Aorta (tissue), 5 donors: ENCODE measurements at places on chromosomes 3 and 15. TPM values are rescaled to one million over a fixed set of nuclear protein-coding genes. Genes with fewer than 3 reads are reported as not detected.

DNA sequence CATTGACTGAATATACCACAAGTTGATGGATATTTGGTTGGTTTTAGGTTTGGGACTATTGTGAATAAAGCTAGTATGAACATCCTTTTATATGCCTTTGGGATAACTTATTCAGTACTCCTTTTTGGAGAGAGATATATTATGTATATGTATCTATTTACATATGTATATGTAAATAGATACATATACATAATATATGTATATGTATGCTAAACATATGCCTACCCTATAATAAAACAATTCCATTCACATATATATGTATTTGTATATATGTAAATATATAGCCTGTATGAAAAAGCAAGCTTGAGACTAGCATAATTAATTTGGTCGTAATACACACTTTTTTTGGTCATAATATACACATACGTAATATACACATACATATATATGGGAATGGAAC lies 15.8 kb upstream of the GASK1A start:
- DNase-seq: no peak

Gene CLDN11
- 0.36 TPM for polyA plus RNA-seq

DNA sequence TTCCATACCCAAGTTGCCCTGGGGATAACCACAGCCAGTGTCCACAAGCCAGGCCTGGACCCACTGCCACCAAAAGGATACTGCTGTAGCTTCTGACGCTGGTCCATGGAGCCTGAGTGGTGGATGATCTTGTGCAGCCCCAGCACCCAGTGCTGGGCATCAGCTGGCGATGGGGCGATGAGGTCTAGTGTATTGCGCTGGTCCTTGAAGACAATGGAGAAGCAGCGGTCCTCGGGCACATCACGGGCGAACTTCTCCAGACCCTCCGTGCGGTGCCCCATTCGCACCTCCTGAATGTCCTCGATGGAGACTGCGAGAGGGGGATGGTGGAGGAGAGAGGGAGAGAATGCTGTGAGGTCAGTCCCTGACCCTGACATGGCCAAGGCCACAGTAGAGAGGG lies 13.0 kb downstream of the PLCD1 start:
- peak; percentile 72 for DNase-seq

DNA sequence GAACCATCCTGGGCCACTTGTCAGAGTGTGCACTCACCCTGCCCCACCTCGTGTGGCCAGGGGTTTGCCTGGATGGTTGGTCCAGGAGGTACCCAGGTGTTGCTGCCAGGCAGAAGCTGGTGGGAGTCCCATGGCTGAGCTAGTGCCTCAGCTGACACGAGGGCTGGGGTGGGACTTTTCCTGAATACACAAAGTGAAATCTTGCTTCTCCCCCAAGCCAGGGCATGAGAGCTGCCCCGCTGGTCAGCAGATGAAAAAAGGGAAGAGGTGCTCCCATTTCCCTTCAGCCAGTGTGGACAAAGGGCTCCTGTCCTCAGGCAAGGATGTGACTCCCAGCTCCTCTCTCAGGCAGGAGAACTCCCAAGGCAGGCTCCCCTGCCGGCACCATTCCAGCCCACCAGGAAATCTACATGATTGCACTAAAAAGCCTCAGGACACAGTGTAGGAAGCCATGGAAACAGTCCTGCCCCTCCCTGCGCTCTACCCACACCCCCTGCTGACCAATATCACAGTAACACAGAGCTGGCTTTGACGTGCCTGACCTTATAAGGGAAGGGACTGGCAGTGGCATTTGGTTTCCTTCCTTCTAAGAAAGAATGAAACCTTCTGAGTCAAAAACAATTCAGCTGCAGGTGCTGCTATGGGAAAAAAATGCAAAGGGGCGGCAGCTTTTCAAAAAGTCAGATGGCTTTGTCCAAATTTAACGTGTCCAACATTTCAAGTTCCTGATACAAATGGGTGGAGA lies 33.9 kb downstream of the MYO5C start:
- DNase-seq: peak; percentile 81

DNA sequence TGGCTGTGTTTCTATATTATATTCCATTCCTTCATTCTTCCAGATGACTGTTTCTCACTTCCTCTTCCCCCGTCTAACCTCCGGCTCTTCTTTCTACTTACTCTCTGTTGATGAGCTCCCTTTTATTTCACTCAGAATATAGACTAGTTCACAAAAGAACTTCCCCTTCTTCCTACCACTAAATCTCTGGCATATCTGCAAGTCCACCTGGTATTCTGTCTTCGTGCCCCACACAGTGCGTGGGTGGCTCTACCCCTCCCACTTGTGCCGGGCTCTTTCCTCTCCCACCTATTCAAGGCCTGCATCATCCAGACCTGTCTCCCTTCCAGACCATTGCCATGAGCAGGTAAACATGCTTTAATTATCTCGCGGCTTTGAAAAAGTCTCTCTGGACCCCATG lies 73.0 kb downstream of the SCN10A start:
- DNase-seq: no peak

DNA sequence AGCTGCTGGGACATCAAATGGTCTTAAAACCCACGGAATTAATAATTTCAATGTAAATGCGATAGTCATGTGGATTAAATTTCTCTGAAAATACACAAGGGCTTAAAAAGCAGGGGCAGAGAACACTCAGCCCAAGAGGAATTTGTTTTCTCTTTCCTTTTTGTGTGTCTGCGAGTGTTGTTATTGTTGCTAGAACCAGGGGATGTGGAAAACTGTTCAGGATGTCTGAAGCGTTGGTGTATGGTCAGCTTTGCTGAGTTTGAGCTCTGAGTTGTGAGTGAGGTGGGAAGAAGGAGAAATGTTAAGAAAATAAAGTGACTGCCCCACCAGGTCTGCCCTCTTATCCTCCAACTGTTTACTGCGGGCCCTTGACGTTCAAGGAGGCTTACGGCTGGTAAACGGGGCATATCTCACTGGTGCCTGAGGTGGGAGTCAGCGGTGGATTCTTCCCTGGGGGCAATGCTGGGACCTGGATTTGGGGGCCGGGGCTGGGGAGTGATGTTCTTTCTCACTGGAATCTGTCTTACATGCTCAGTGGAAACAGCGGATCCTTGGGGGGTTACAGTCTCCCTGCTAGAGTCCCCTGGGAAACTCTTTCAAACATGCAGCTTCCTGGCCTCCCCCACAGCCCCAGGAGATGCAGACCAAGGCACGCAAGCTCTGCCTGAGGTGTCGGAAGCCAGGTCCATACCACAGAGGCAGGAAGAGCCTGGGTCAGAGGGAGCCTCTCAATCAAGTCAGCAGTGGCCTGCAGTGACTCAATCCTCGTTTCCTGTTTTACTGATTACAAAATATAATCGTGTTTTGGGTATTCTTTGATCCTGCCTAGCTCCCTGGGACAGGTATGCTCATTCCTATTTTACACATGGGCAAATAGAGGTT lies 41.8 kb downstream of the ITGA11 start:
- DNase-seq: no peak

- DNase-seq: no peak
Observed at GRCh38 chr15:66023311-66023972, 154.2 kb downstream of the RAB11A start.

- no peak for DNase-seq
Observed at GRCh38 chr3:123332124-123332641, 116.7 kb downstream of the ADCY5 start.

GRCh38 chr15:66633041-66633937 lies 67.5 kb upstream of the LCTL start:
- no peak for DNase-seq

DNA sequence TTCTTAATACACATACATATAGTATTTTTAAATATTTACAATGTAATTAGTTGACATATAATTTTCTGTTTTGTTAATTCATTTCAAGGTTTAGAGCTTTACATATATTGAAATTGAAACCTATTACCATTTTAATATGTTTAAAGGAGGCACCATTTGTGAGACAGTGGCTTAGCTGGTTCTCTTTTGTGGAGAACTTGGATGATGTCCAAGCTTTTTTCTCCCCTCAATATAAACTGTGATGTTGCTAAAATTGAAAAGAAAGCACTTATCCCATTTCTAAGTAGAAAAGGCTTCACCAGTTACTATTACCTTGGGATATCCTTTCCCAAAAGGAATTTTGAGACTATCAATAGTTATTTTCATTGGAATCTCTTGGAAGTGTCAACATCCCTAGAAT lies 707.2 kb downstream of the NTRK3 start:
- DNase-seq: no peak

DNA sequence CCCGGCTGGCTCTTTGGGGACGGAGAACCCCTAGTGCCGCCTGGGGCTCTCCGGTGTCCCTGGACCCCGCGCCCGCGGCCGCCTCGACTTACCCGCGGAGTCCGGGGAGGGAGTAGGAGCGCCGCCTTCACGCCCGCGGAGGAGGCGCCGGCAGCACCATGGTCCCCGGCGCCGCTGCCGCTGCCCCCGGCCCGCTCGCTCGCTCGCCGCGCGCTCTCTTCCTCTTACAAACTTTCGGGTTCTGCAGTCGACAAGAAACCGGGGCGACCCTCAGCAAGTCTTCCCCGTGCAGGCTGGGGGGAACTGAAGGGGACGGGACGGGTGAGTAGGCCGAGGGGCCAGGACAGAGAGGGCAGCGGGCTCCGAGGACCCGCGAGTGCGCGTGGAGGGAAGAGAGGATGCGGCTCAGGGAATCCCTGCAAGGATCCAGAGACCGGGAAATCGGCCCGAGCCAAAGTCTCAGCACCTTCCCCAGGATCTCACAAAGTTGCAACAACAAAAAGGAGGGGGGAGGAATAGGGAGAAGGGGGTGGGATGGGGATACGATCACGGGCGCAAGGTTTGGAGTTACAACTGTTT lies 2.0 kb downstream of the FOXP1 start:
- DNase-seq: peak; percentile 82

Gene GUCA1C
- polyA plus RNA-seq: not detected

Gene CYP1A1
- 6.4 TPM for polyA plus RNA-seq

DNA sequence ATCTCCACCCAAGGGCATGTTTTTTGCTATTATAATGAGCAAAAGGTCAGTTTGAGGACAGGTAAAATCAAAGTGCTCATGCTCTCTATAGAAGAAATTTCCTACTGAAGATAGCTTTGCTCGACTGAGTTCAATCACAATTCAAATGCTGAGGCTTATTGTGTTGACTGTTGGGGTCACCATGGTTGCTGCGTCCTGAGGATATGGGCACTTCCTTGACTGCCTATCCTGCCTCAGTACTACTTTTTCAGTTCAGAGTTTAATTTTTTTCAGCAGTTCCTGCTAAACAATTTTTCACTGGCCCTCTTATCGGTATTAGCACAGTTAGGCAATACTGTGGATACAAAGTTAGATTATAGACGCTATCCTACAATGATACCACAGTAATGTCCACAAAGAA lies 3.8 kb upstream of the CMTM6 start:
- no peak for DNase-seq

- DNase-seq: no peak
Observed at GRCh38 chr3:165742351-165742750, 94.9 kb downstream of the BCHE start.

Gene ANKUB1
- not detected for polyA plus RNA-seq

Gene C3orf62
- 8.0 TPM for polyA plus RNA-seq

DNA sequence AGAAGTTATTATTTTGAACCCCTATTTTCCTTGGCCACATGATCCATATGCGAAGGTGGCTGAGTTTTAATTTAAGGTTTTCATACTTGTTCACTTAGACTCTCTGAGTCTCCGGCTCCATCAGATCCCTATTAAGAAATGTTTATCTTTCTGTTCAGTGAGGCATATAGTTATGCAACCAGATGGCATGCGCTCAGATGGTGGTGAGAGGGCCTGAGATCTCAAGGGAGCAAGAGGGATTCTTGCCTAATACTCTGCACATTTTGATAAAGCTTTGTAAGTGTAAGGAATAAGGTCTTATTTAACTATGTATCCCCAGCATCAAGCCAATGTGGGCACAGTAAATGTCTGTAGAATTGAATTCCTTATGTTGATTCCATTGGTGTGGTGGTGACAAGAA lies 78.9 kb upstream of the DPH6 start:
- peak; percentile 62 for DNase-seq

Gene GHSR
- polyA plus RNA-seq: not detected

GRCh38 chr3:43699864-43700263 lies 9.1 kb downstream of the ABHD5 start:
- DNase-seq: no peak

- DNase-seq: no peak
Observed at GRCh38 chr3:123935830-123936229, 25.2 kb downstream of the CCDC14 start.

DNA sequence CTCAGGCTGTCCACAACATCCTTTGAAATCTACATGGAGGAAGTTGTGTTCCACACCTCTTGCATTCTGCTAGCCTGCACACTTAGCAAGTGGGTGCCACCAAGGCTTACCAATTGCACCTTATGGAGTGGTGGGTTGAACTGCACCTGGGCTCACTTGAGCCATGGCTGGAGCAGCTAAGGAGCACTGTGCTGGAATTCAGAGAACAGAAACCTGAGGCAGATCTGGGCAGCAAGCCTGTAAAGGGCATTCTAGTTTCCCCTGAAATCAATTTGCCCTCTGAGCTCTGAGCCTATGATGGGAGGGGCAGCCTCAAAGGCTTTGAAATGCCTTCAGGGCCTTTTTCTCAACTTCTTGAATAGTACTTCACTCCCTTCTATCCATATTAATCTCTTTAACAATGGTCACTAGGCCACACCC lies 18.0 kb downstream of the BTLA start:
- no peak for DNase-seq

Gene PLCB2
- 5.8 TPM for polyA plus RNA-seq

Gene SEMA7A
- polyA plus RNA-seq: 1.8 TPM

Gene PPCDC
- polyA plus RNA-seq: 22.6 TPM

- no peak for DNase-seq
Observed at GRCh38 chr15:91070872-91071271, 29.2 kb upstream of the SV2B start.

Gene GOLGA6B
- polyA plus RNA-seq: not detected

Gene SCG5
- polyA plus RNA-seq: 2.1 TPM

GRCh38 chr15:48090666-48091065 lies 30.1 kb upstream of the SLC24A5 start:
- DNase-seq: no peak

Gene CNTN4
- polyA plus RNA-seq: 22.7 TPM

Gene CIDEC
- polyA plus RNA-seq: 75.3 TPM

Gene PAK6
- not detected for polyA plus RNA-seq

DNA sequence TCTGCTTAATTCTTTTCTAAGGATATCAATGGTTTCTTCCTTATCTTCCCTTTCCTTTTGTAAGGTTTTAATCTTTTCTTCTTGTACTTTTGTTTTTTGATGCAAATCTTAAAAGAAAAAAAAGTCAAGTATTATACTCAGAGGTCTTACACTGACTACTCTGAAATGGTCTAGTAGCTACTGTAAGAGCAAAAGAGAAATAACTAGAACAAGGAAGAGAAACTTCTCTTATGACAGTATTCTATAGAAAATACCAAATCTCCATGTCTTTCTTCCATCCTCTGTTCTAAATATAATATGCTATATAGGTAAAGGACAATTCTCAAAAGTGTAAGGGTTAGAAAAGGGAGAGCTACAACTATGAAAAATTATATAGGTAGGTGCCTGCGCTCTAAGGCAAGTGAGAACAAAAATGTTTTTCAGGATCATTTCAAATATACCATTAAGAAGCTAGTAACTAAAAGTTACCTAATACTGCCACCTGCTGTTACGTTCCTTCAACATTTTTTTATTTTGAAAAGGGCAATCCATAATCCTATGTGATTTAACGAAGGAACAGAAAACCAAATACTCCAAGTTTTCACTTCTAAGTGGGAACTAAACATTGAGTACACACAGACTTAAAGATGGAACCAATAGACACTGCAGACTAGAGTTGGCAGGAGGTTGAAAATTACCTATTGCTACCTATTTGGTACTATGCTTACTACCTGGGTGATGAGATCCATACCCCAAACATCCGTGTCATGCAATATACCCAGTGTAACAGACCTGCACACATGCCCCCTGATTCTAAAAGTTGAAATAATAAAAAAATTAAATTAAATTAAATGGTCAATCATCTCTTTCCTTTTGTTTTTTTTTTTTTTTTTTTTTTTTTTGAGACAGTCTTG lies 36.7 kb downstream of the CIP2A start:
- no peak for DNase-seq

GRCh38 chr15:98071786-98072185 lies 111.3 kb downstream of the ARRDC4 start:
- DNase-seq: no peak
